ENCODE measurements at places on chromosomes 2 and 18.

DNA sequence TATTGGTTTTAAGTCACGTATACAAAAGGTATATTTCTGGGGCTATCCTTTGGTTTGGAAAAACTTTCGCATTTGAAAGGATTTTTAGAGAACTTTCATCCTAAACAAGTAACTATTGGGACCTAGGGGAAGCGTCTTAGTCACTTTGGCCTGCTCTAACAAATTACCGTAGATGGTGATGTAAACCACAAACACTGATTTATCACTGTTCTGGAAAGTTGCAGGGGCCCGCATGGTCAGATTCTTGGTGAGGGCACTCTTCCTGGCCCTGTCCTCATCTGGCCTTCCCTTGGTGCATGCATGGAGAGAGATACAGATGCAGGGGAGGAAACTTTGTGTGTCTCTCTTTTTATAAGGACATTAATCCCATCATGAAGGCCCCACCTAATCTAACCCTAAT, 49.1 kb upstream of the ANKRD62 start:
- DNase-seq, result no peak

GRCh38 chr2:191249156-191249813, 4.1 kb downstream of the MYO1B start:
- no peak for DNase-seq

- no peak for DNase-seq
Measured at GRCh38 chr2:157440404-157441071, 3.4 kb downstream of the CYTIP start.

- no peak for DNase-seq
Measured at GRCh38 chr2:45872211-45872610, 220.7 kb downstream of the PRKCE start.

DNA sequence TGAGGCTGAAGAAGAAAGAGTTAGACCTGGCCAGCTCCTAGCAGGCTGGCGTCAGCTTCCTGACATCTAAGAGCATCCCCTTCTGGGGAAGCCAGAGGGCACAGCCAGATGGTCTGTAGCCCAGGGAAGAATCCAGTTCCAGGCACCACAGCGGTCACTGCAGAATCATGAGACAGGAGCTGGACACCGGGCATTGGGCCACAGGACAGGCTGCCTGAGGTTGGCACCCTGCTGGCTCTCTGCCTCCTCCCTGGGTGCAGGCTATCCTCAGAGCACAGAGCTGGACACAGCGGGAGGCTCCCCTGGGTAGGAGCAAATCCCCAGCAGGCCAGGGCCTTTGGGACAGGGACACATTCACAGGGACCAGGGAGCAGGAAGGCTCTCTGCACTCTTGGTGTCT, 19.8 kb upstream of the ATOH8 start:
- DNase-seq, result no peak

GRCh38 chr2:168478206-168478605, 22.1 kb downstream of the CERS6 start:
- DNase-seq, result no peak

- no peak for DNase-seq
Measured at GRCh38 chr2:24820175-24820513, 26.9 kb downstream of the CENPO start.

DNA sequence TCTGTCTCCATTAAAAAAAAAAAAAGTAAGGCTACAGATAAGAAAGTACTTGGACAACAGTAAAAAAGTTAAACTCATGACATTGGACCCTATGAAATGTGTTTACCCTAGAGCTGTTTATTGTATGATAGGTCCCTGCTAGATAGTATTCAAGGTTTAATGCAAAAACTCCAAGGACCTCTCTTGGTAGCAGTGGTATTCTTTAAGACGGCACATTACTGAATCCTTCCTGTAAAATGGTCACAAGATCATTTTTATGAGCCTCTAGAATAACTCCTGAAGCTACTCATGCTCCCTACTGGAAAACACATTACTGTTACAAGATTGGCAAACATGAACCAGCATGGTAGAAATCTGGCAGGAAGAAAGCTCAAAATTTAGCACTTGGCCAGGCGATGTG, 38.8 kb downstream of the GALM start:
- no peak for DNase-seq

- DNase-seq, result no peak
Measured at GRCh38 chr2:127057371-127058245, 49.3 kb downstream of the BIN1 start.

DNA sequence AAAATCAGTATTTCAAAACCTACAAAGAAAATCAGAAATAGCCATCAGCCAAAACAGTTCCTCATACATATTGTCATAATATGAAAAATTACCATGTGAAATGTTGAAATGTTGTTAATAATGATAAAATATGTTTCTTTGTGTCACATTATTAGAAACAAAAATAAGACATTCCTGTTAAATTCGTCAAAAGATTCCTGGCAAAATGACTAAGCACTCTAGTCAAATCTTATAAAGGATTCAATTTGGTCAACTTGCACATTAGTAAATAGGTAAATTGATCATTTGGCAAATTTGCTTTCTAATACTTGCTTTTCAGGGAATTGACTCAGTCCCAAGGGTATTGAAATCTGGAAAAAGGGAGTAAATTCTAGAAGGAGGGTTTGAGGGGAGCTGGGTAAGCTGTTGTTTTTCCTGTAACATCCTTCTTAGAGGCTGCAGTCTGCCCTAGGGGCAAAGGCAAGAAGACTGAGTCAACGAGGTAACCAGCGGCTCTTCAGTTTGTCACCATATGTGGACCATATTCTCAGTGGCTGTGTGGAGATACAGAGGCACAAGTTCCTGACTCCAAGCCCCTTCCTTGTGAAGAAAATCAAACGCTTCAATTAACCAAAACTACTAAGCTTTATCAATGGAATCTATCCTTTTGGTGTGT, 482.3 kb downstream of the TNS1 start:
- no peak for DNase-seq

GRCh38 chr2:120662746-120663145, 72.9 kb upstream of the GLI2 start:
- DNase-seq, result no peak

DNA sequence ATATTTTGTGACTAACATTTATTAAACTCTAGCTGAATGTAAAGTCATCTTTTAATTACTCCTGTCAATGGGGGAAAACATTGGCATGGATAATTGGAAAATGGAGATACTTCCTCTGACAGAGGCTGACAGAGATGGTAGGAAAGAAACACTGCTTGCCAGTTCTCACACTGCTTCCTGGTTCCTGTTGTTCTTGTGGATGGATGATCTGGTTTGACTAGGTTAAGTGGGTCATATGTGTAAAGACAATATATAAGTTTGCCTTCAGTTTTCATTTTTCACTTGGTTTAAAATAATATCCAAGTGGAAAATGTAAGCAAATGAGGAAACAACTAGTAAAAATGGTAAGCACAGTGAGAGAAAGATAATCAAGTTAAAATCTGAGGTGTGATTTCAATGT, 188.8 kb upstream of the CWC22 start:
- no peak for DNase-seq

- DNase-seq, result no peak
Measured at GRCh38 chr2:105308382-105309146, 21.0 kb downstream of the TGFBRAP1 start.

- no peak for DNase-seq
Measured at GRCh38 chr18:2982022-2982421, 30.9 kb downstream of the LPIN2 start.

DNA sequence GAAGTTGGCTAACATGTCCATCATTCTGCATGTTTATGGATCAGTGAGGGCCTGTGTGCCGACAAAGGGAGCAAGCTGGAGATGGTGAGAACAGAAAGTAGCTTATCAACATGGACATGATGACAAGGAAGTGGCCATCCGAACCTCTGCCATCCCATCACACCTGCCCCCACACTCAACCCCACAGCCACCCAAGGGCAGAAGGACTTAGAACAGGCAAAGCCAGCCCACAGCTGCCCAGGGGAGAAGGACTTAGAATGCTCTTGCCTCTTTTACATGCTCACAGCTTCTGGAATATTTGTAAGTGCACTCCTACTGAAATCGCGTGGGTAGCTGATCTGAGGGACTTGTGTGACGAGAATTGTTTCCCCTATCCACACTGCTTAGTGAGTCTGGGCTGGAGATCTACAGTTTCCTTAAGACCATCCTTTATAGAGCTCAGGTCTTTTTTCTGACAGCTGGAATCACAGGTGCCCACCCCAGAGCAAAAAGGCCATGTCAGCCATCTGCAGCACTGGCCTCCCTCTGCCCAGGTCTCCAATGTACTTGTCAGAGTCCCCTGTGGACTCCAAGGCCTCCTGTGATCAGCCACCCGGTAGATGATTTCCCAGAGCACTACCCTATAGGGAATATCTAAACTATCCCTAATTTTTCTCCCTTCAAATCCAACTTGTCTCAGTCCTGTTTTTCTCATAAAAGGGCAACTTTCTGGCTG, 154.1 kb downstream of the SMAD7 start:
- no peak for DNase-seq

GRCh38 chr18:27966881-27967280, 210.0 kb downstream of the CDH2 start:
- no peak for DNase-seq

DNA sequence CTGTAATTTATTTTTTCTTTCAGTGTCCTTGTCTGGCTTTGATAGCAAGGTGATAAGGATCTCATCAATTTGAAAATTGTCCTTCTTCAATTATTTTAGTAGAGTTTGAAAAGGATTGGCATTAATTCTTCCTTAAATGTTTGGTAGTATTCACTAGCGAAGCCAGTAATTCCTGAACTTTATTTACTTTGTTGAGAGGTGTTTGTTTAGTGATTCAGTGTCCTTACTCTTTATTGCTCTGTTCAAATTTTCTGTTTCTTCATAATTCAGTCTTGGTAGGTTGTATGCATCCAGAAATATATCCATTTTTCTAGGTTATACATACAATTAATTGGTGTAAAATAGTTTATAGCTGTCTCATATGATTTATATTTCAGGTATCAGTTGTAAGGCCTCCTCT, 676.7 kb upstream of the POU3F3 start:
- DNase-seq, result peak; percentile 12

- no peak for DNase-seq
Measured at GRCh38 chr2:186274936-186275575, 211.0 kb upstream of the ZC3H15 start.

- DNase-seq, result no peak
Measured at GRCh38 chr2:1979138-1979537, 234.8 kb upstream of the PXDN start.

DNA sequence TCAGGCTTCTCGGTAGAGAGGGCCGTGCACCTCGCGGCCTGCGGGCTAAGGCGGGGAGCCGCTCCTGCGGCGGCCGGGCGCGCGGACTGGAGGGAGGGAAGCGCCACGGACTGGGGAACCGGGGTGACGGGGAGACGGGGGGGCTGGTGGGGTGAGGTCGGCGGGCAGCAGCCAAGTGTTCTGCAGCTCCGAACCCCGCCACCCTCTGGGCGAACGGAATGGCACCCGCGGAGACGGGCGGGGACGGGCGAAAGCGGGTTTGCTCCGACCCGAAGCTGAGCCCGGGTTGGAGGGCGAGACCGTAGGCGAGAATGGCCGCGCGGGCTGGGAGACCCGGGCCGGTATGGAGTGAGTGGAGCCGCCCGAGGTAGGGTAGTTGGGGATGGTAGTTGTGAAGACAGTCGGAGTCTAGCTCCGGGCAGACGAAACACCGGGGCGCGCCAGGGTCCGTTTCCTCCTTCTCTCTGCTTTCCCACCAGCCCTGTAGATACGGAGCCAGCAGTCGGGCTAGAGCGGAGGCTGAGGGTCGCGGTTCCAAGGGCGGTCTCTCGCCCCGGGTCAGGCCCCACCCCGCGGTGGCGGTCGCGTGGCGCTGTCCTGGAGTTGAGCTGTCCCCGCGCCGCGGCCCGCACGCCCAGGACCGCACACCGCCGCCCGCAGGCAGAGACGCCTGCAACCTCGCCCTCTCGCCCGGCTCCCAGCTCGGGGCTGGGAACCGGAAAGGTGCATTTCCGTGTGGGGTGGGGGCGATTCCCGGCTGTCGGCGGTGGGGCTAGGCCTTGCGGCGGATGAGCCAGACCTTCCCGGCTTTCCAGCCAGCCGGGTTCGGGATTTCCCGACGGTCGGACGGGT, 160.3 kb upstream of the SIX2 start:
- DNase-seq, result no peak

DNA sequence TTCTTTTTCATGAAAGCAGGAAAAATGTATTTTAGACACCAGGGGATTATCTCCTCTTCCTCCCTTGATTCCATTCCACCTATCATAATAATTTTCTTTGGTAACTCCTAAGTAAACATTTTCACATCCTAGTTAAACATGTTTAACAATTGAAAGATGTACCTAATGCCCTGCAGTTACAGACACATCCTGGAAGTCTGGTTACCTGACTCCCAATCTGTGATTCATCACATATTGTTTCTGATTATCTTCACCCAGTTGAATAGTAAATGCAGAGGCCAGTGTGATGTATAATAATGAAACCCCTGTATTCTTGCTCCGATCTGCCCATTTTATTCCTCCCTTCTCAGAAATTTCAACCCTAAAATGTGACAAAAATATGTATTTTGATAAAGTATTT, 1237.6 kb upstream of the LRRTM1 start:
- DNase-seq, result no peak

- DNase-seq, result no peak
Measured at GRCh38 chr18:58639751-58640427, 11.0 kb upstream of the ALPK2 start.

- no peak for DNase-seq
Measured at GRCh38 chr2:129483366-129483765, 496.1 kb upstream of the RAB6C start.

GRCh38 chr18:55310044-55310676, 277.8 kb downstream of the TCF4 start:
- DNase-seq, result no peak

DNA sequence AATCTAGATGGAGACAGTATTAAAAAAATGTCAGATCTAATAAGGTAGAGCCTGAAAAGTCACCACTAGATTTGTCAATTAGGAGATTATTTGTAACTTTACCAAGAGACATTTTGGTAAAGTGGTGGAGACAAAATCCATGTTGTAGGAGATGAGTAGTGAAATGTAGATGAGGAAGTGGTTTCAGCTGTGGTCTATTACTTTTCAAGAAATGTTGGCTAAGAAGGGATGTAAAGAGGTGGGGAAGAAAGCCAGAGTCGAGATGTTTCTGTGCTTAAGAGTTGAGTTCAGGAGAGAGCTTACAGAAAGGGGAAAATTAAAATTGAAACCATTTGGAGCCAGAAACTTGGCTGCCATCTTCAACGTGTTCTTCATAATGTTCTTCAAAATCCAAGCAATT, 22.2 kb downstream of the ACVR2A start:
- DNase-seq, result no peak
